ENCODE measurements at places on chromosomes 13 and 19.

- DNase-seq: no peak
These were observed 24.7 kb upstream of the GPR183 start for GRCh38 chr13:99331881-99332293.

DNA sequence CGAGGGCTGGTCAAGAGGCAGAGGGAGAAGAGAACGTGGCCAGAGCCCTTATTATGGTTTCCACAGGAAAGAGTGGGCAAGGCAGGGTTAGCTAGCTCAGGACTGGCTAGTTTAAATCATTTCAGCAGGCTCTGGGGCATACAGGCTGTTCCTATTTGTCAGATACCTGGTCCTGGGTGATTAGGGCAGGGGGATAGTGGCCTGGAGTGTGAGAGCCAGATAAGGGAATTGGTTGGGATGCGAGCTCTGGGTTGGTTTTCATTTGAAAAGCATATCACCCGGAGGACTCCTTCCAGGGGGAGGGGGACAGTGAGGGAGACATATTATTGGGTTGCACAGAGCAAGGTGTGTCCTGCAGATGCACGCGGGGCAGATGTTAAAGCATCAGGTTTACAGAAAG lies 75.3 kb upstream of the CLDN10 start:
- no peak for DNase-seq

DNA sequence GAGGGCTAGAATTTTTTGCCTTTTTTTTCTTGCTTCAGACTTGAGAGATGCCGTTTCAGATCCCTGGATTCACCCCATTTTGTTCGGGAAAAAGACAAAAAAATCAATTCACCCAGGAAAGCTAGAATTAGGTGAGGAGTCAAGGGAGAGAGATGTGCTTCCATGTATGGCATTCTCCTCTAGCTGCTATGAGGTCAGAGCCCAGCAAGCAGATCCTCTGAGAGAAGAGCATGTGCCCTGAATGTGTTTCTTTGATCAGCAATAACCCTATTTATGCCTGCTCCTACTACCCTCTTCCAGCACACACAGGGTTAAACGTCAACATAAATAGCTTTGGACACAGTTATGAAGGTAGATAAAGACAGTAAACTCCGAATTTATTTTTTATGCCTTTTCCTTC lies 53.6 kb downstream of the NDFIP2 start:
- DNase-seq: no peak

DNA sequence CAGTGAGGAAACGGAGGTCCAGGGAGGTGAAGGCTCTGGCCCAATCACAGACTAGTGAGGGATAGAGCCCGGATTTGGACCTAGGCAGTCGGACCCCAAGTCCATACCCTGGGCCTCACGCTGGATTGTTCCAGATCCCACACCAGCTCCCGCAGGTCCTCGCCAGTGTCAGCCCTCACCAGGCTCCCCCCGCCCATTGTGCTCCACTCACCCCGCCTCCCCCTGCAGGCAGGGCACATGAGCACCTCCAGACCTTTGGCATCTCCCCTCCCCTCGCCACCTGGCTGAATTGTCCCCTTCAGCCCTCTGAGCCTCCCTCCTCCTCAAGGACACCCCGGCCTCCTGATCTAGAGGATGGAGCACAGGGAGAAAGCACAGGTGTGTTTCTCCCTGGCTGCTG lies 152.4 kb downstream of the KATNAL1 start:
- no peak for DNase-seq

DNA sequence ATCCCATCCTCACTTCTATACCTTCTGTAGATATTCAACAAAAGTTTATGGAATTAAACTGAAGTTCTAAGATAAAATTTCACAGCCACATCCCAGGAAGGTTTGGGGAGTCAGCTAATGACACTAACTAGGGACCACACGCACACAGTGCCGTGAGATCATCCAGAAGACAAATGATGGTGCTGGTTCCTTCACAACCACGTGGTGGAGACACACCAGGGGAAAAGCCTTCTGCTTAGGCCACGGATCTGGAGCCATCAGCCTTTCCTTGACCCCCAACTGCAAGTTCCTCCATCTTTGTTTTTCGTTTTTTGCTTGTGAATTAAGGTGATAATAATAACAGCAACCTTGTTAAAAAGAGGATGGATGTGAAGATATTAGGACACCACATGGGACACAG lies 241.6 kb upstream of the MAB21L1 start:
- DNase-seq: no peak
